ENCODE measurements at places on chromosomes 12 and 14.

DNA sequence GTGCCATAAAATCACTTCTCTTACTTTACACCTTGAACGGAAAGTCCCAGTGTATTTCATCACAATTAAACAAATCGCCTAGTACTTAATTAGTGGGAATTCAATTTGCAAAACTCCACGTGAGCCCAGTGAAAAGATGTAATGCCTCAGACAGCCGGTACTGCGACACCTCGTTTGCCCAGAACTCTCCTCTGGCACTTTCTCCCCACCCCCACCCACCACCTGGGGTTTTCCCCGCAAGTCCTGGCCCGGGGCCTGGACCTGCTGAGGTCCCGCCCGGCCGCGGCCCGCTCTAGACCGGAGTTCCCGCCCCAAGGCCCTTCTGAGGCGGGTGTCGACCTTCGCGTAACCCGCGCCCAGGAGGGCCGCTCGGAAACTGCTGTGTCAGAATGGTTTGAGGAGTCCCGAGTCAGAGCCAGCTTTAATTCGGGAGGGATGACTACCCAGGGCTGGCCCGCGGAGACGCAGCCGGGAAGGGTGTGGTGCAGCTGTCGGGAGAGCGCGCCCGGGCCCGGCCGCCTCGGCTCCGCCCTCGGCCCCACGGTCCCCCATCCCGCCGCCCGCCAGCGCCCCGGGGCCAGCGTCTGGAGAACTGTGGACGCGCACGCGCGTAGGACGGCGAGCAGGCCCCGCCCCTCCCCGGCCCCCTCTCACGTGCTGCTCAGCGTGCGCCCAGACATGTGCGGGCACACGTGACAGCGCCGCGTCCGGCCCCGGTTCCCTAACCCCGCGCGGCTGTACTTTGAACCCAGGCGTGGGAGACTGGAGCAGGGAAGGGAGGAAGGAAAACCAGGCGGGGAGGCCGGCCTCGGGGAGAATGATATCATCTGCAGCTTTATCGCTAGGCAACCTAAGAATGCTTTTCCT, 10.8 kb downstream of the BHLHE41 start:
- peak; percentile 80 for DNase-seq

DNA sequence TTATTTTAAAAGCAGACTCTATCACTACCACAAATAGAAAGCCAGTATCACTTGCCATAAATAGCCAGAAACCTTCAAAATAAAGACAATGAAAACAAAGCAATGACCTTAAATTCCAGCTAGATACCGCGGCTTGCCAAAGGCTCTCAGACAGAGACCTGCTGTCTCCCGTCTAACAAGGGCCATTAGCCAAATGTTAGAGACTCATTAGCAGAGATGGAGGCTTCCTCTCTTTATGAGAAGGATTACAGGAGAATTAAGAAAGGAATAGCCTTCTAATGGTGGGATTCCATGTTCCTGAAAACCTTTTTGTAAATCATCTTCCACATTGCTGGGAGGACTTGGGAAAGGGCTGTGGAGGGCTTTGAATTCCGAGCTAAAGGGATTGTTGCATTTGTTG, 206.7 kb downstream of the AACS start:
- no peak for DNase-seq

DNA sequence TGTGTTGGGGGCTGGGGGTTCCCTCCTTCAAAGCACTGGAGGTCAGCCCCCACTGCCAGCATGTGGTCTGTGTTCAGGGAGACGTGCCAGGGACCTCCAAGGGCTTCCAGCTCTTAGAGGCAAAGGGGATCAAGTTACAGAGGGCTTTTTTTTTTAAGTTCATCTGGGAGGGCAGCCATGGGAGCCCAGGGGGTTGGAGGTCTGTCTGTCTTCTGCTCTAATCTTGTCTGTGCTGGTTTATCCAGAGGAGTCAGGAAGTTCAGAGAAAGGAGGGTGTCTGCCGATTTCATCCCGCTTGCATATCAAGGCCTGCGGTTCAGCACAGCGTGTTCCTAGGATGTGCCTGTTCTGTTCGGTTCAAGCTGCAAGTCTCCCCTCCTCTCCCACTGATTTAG, 72.2 kb downstream of the TMEM132C start:
- no peak for DNase-seq

DNA sequence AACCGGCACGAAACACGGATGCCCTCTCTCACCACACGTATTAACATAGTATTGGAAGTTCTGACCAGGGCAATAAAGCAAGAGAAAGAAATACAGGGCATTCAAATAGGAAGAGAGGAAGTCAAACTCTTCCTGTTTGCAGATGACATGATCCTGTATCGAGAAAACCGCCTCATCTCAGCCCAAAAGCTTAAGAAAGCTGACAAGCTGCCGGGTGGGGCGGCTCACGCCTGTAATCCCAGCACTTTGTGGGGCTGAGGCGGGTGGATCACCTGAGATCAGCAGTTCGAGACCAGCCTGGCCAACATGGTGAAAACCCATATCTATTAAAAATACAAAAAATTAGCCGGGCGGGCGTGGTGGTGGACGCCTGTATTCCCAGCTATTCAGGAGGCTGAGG, 17.7 kb downstream of the OR6S1 start:
- DNase-seq: no peak

DNA sequence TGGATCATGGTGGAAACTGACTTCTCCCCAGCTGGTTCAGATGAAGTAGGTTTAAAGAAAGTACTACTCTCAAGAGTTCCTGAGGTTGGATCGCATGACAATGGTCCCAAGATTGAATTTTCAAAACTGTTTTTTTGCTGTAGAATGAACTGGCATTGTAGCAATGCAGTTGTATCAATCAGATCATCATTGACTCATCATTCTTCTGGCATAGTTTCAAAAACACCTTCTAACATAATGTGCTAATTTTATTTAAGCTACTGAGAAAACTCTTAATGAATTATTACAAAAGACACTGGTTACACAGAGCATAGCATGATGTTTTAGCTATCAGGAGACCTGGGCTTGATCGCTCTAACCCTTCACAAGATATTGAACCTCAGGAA, 384.5 kb upstream of the DCN start:
- no peak for DNase-seq

DNA sequence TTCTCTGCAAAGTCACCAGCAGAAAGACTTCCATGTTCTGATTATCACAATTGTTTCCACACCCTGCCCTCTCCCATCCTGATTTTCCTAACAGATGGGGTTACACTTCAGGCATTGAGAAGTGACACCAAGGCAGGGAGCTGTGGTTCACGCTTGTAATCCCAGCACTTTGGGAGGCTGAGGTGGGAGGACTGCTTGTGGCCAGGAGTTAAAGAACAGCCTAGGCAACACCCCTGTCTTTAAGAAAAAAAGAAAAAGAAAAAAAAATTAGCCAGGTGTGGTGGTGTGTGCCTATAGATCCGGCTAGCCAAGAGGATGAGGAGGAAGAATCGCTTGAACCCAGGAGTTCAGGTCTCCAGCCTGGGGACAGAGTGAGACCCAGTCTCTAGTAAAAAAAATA, 5.2 kb downstream of the PPP1CC start:
- no peak for DNase-seq

DNA sequence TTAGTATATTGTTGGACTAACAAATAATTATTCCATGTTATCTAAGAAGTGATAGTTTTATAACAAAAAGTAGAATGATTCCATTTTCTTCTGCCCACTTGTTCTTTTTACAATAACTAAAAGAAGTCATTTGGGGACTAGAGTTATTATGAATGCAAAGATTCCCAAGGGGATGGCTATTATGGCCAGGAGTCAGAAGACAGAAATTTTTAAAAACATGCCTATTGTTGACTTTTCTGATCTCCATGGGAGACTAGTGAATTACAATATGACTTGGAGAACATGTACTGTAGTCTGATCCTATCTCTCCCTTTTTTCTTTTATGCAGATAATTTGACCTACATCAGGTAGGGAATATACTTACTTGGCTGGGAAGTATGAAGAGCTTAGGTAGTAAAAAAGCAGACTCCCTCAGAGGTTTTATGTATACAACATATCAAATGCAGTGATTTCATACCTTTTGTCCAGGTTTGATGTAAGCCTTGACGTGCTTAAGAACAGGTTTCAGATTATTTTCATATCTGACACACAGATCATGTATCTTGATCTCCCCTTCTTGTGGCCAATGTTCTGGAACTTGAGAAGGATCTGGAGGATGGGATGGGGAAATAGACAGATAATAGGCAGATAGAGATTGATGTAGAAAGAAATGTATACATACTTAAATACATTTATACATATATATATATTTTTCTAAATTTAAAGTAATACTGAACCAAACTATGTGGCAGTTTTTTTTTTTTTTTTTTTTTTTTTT, 41.0 kb upstream of the KCNJ8 start:
- no peak for DNase-seq

DNA sequence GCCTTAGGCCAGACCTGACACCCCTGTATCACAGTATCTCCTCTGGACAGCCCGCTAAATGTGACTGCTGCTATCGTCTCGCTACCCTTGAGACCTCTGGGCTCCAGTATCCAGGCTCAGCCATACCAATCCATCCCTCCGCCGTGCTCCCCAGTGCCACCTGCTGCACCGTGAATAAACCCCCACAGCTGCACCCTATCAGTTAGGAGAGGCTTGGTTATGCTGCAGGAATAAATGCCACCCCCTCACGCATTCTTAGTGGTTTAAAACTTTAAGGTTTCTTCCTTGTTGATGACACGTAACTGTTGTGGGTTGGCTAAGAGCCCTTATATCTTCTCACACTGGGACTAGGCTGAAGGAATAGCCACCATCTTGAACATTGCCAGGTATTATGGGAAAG, 12.1 kb downstream of the CCDC63 start:
- DNase-seq: no peak

GRCh38 chr12:53860426-53861345, 77.9 kb upstream of the HOXC13 start:
- DNase-seq: no peak

DNA sequence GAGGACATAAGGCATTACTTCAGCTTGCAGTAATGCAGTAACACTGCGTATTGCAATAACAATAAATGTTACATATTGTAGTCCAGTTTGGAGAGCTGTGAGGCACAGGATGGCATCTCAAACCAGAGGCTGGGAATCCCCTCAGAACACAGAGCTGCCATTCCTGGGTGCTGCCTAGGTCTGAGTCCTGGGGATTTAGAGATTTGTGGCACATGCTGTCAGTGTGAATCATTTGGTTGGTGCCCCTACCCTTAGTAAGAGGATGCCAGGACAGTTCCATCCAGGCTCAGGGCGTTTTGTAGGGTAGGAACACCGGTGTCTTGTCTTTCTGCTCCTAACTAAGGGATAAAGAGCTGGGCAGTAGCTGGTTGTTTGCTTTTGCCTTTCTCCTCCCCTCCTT, 22.5 kb downstream of the ZFHX2 start:
- no peak for DNase-seq

DNA sequence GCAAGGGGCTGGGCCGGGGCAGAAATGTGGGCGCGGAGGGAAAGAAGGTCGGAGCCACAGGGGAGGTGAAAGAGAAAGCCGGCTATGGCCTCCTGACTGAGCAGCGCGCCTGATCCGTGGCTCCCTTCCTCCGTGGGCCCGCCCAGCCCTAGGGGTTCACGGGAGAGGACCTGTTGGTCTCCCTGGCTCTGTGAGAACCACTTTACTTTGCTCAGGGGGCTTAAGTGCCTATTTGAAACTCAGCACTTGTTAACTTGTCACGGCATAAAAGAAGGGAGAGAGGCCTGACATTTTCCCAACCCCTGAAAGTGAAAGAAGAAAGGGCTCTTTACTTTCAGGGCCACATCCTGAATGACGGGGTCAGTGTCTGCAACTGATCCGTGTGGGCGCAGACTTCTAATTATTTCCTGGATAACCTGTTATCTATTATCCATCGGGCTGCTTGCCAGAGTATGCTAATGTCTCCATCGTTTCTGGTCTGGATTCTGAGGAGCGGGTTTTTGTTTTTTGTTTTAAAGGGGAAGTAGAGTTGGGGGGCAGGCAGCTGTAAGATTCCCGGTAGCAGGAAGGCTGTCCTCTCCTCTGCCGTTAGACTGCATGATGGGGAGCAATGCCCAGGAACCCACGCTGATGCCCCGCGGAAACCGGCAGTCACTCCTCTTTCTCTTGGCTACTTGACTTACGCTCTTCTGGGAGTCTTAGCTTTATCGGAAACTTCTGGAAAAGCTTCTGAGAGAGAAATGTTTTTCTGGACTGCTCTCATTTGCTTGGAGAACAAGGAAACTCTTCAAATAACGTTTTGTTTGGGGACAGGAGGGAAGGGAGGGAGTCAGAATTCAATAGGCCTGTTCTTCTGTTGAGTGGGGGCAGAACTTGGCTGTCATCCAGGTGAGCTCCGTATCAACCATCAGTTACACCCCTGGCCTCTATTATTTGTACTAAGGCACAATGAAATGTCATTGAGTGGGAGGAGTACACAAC, 127.7 kb upstream of the MAX start:
- DNase-seq: peak; percentile 35

- DNase-seq: no peak
Observed at GRCh38 chr12:47393403-47393790, 312.4 kb downstream of the RPAP3 start.

GRCh38 chr14:80136358-80136757, 74.9 kb downstream of the DIO2 start:
- no peak for DNase-seq

GRCh38 chr14:102507081-102507856, 2.3 kb downstream of the ANKRD9 start:
- no peak for DNase-seq

DNA sequence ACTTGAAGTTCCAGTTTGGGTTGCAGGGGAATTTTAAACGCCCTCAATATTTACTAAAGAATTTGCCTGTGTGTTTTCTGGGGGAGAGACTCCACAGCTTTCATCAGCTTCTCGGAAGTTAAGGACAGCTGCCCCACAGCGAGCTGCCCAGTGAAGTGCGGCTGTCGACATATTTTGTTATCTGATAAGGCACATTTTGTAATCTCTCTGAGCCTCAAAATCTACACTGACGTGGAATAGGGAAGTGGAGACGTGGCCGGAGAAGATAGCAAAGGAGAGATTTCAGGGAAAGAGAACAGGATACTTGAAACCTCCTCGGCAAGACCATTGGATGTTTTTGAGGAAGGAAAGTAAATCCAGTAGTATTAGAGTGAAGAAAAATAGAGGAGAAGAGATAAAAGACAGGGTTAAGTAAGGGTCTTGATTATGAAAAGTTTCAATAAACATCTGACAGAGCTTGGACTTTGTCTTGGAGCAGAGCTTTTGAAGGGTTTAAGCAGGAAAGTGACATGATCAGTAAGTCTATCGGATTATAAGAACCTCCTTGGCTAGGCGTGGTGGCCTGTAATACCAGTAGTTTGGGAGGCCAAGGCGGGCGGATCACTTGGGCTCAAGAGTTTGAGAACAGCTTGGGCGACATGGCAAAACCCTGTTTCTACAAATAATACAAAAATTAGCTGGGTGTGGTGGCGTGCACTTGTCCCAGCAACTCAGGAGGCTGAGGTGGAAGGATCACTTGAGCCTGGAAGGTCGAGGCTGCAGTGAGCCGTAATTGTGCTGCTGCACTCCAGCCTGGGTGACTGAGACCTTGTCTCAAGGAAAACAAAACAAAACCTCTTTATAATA, 1.1 kb downstream of the POLR3B start:
- DNase-seq: no peak

- no peak for DNase-seq
Observed at GRCh38 chr14:83709116-83709515, 1820.8 kb upstream of the FLRT2 start.

DNA sequence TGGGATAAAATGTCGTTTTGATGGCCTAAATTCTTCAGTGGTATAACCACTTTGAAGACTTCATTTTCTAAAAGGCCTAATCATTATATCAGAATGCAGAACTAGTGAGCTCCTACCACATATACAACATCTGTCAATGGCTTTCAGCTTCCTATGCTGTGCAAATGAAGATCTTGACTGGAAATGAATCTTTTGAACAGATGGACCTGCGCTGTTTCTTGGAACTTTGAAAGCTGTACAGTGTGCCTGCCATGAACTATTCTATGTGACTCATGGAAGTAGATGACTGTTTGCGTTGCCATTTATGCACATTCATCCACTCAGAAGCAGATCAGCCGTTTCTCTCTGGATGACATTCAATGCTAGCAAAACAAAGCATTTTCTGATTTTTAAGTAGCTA, 542.2 kb upstream of the USP15 start:
- DNase-seq: no peak
